Endodermal cell (in vitro differentiated cells): ENCODE measurements at places on chromosomes 7 and 10. TPM values are rescaled to one million over a fixed set of nuclear protein-coding genes. Genes with fewer than 3 reads are reported as not detected.

GRCh38 chr7:7921830-7922229 is 46.8 kb upstream of the GLCCI1 start:
- no peak for DNase-seq

DNA sequence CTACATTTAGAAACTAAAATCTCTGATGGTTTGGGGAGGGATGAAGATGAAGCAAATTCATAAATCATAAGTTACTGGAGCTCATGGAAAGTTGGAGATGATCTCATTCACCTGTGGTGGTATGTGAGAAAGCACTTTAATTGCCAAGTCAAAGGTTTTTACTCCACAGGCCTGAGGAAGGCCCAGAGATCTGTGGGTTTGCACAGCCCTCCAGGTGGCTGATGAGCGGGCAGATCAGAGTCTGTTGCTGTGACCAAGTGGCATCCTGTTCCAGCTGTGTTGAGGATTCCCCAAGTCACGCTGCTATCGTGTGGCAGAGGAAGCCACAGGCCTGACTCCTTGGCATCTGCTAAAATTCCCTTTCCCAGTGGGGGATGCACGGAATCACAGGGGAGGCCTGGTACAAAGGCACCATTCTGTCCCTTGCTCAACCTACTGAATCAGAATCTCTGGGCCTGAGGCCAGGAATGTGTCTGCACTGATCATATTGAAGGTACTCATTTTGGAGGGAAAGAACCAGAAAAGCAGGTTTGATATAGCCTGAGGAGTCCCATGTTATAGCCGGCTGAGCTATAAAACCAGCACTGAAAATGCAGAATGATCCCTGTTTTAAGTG is 19.7 kb upstream of the DDC start:
- DNase-seq, result peak; percentile 24

DNA sequence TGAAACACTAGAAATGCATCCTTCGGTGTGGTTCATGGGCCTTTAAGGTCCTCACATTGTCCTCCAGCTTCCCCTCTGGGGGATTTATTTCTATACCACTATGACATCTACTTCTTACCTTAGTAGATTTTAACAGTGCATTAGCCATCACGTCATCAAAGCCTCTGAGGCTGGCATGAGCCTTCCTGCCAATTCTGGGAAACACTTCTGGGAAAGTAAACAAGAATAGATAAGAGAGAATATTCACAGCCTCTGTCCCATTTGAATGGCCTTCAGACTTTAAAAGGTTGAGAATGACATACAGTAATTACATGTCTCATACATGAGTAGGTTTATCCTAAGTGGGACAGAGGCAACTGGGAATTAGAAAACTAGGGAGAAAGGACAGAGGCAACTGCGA is 89.7 kb downstream of the AMPH start:
- no peak for DNase-seq

DNA sequence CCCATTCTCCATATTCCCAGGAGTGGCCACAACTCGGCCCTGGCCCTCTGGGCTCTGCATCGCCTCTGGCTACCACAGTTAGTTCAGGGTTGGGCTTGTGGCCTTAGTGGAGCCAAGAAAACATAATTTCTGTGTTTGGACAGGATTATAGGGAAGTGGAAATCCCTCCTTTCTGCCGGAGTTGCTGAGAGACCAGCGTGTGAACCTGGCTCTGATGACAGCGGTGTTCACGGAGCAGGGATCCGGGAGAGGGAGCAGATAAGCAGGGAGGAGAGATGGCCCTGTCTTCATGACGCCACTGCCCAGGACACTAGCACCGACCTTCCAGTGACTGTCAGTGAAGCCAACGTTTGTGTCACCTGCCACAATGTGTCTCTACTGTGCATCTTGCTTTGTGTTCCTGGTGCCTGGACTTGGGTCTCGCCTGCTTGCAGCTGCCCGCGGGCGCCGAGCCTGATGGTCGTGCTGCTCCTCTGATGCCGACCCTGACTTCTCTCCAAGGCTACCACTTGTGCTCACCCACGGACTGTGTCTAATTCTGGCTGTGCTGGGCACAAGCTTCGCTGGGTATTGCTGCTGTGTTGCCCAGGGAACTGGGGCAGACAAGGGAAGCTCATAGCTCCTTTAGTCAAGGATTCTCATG is 67.0 kb upstream of the VIPR2 start:
- peak; percentile 25 for DNase-seq

GRCh38 chr7:23183279-23184012 is 1.6 kb downstream of the NUP42 start:
- DNase-seq, result no peak

DNA sequence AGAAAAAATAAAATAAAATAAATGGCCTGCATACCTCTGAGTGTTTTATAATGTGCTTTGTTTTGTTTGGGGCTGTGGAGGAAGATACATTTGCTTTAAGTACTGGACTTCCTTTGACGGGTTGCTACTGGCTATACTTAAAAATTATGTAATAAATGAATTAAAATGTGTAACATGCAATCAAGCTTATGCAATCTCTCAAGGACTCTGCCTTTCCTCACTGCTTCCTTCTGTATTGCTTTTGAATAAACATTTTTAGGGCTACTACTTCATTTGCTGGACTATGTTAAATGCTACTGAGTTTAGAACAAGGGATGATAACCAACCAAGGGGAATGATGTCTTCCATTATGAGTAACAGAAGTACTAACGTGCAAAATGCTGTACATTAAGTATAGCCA is 91.6 kb downstream of the ETV1 start:
- DNase-seq, result no peak

DNA sequence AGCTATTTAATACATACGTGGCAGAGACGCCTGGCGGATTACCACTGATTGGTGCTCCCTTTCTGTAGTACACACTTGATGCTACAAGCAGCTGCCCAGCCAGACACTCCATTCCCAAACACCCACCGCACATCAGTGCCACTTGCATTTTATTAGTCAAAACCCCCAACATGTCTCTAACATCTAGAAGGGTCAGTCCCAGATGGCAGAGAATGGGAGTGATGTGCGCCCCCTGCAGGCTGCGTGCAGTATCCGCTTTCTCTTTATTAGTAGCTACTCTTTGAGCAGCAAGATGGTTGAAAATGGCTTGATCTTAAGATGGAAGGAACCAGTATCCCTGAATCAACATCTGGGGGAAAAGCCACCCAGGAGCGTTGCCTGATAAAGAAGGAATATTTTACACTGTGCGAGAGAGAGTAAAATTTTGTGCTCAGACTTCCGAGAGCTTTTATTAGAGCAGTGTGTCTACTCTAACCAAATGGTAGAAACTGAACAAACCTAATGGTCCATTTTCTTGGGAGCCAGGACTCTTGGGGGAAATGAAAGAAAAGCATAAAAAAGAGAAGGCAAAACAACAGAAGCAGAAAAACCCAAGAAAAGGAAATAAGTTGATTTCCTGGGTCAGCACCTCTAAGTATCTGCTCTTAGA is 78.3 kb downstream of the ST8SIA6 start:
- DNase-seq, result peak; percentile 83

- DNase-seq, result no peak
Observed at GRCh38 chr7:151375530-151376217, 34.1 kb downstream of the NUB1 start.

DNA sequence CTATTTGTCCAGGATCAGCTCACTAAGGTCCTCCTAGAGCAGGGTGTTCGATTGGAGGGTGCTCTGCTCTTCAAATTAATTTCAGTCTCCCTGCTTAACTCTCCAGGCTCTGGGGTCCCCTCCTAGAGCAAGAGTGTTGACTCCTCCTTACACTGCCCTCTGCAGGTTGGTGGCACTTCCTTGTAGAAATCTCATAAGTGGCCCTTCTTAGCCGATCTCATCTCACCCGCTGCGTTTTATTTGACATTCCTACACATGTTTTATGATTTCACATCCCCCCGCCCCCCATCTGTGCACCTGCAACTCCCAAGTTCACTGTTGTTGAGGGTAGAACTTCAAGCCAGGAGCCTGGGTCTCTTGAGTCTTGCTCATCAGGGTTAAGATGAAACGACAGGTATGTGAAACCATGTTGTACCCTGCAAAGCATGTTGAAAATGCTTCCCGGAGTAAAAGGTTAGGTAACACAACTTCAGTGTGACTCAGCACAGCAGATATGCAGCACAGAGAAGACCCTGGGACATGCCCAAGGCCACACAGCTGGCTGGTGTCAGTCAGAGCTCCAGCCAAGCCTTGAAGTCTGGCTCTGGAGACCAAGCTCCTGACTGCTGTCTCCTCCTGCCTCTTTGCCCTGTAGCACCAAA is 171.2 kb downstream of the PRKAG2 start:
- DNase-seq, result peak; percentile 87

DNA sequence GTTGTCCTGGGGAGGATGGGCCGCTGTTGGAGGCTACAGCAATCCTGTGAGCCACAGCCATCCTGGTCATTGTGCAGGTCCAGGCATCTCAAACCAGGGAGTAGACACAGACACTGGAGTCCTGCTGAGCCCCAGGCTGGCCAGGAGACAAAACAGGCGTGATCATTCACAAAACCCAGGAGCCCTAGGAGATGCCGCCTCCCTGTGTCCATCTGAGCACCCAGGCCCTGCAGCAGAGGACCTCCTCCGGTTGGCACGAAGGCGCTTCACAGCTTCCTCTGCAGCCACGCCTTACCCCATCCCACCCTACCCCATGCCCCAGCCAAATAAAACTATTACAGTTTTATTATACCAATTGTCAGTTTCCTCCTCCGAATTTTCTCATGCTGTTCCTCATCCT is 183.6 kb downstream of the PLXNA4 start:
- no peak for DNase-seq

GRCh38 chr10:33899578-33900531 is 565.4 kb upstream of the NRP1 start:
- no peak for DNase-seq

GRCh38 chr7:65972976-65973375 is 9.0 kb downstream of the GUSB start:
- DNase-seq, result no peak

- no peak for DNase-seq
Observed at GRCh38 chr10:73088304-73088703, 8.4 kb downstream of the P4HA1 start.

- DNase-seq, result peak; percentile 80
Observed at GRCh38 chr7:123440101-123440548, 94.3 kb downstream of the IQUB start.

- DNase-seq, result no peak
Observed at GRCh38 chr7:150958062-150958552, 20.0 kb downstream of the KCNH2 start.

- no peak for DNase-seq
Observed at GRCh38 chr7:127017196-127017595, 235.5 kb downstream of the GRM8 start.

DNA sequence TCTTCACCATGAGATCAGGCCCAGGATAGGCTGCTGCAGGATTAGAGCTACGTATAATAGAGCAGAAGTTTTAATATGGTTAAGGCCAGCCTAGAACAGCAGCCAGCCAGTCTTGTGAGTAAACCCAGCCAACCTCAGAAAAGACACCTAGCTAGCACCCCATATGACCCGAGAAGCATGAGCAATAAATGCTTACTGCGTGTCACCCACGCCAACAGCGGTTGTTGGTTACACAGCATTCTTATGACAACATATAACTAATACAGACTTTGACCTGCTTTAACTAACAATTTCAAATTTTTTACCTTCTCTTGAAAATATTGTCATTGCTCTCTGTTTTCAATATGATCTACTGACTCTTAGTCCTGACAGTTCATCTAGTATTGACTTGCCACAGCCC is 105.7 kb downstream of the HBP1 start:
- DNase-seq, result no peak

DNA sequence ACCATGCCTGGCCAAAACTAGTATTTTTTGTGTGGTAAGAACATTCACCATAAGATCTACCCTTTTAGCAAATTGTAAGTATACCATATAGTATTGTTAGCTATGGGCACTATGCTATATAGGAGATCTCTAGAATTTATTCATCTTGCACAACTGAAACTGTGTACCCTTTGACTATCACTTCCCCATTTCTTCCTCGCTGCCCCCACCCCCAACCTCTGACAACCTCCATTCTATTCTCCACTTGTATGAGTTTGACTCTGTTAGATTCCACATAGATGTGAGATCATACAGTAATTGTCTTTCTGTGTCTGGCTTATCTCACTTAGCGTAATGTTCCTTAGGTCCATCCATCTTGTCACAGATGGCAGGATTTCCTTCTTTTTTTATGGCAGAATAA is 3.6 kb downstream of the CASP7 start:
- DNase-seq, result no peak

GRCh38 chr10:29757551-29758297 is 123.0 kb upstream of the SVIL start:
- no peak for DNase-seq

DNA sequence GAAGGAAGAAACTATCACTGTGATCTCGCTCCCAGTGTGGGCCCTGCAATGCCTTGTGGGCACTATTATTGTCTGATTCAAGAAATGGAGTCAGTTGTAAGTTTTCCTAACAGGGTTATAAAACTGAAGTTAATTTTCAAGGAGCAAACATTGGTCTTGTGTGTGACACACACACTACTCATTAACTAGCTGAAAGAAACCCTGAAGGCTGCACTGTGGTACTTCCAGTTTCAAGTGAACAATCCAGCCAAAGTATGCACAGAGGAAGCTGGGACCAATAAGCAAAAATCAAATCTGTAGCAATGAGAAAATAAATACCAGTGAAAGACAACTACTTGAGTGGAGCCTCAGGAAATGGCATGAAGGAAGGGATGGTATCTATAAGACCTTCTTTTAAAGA is 506.6 kb upstream of the POT1 start:
- DNase-seq, result no peak

GRCh38 chr7:33937871-33938270 is 32.5 kb downstream of the BMPER start:
- no peak for DNase-seq

DNA sequence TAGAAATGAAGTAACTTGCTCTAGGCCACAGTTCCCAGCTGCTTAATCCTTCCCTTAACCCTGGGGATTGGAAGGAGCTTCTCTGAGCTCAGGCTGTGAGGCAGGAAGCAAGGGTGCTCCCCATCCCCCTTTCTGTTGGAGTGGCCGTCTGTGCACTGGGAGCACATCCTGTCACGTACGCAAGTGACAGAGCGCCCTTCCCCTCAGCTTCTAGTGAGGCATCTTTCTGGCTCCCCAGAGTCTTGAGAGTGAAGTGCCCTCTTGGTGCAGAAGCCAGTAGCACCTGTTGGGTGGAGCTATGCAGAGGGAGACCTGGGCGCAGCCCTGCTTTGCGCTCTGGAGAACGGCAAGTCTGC is 47.8 kb downstream of the SHH start:
- no peak for DNase-seq

- DNase-seq, result no peak
Observed at GRCh38 chr10:89857431-89858042, 156.1 kb downstream of the KIF20B start.

Gene CDCA7L
- total RNA-seq, result 38.6 to 39.5 TPM (median 38.9 TPM) in 3 replicates

Gene AKR1C8
- total RNA-seq, result 0.42 TPM in 1 of 3 replicates, not detected in the others

Gene TMEM229A
- total RNA-seq, result 1.5 and 2.1 TPM in 2 replicates

Gene LIPN
- not detected in 2 replicates for total RNA-seq

Gene FFAR4
- total RNA-seq, result not detected in 3 replicates

Gene TLL2
- total RNA-seq, result 0.16 and 0.18 TPM in 2 replicates

Gene KNDC1
- 5.7 to 6.5 TPM (median 6.2 TPM) in 3 replicates for total RNA-seq

Gene MYH16
- total RNA-seq, result not detected in 2 replicates
